ENCODE measurements at places on chromosomes 3 and 15. TPM values are rescaled to one million over a fixed set of nuclear protein-coding genes. Genes with fewer than 3 reads are reported as not detected.

- no peak for DNase-seq
Measured at GRCh38 chr15:69819371-69819770, 278.3 kb downstream of the TLE3 start.

DNA sequence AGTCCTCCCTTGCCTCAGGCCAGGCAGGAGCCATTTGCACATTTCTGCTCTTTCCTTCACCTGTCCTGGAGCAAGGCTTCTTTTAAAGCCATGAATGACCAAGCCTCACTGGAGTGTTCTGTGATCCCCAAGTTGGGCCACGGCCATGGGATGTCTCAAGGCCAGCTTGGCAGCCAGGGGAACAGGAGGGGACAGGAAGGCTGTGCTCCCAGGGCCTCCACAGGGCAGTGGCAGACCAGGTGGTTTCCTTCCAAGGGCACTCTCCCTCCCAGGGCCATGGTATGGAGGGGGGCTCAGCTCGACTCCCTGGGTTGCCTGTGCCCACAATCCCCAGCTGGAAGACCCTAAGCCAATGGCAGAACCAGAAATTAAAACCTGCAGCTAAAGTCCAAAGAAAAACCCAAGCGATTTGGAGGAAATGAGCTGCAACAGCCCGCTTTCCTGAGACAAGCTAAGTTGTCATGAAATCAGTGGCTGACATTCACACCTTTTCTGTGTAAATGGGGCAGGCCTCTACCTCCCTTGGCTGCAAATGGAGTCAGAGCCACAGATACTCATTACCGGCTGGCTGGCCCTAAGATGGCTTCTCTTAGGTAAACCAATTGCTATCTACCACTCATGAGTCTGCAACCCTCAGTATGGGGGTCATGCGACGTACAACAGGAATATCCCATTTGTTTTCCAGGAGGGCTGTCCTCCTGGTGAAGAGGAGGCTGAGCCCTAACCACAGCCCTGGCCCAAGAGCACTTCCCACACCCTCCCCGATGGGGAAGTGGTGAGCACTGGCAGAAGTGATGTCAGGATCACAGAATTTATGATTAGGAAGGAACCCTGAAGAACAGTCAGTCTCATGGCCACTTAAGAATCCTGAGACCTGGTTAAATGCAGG, 83.3 kb downstream of the SNRK start:
- DNase-seq: no peak

DNA sequence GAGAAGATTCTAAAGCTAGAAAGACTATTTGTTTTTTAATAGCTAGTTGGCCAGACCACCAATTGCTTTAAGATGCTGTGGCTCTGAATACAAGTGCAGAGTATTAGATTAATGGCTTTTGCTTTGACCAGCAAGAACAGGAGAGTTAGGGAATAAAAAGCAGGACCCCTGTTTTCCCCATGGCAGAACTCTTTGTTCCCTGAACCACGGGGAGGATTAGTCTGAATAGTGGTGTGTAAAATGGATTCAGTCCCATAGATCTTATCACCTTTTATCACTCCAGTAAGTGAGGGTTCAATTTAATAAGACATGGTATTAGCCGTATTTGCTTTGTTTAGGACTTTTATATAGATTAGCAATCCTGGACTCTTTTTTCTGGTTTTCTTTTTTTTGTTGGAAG, 562.6 kb upstream of the DPPA4 start:
- DNase-seq: no peak

DNA sequence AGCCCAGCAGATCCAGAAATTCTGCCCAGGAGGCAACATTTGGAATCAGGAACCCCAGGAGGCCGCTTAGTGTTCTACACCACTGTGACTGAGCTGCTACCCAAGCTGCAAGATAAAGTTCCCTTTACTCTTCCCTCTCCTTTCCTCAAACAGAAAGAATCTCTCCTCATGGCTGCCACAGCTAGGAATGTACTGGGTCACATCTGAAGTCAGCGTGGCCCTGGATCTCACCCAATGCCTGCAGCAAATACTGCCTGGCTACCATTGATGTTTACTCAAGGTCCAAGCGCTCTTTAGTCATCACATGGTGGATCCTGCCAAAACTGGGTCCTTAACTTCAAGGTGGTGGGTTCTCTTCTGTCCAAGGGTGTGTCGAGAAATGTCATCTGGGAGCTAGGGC, 382.7 kb downstream of the EPHA6 start:
- DNase-seq: no peak

- no peak for DNase-seq
Measured at GRCh38 chr15:74783808-74784175, 1.9 kb downstream of the CSK start.

DNA sequence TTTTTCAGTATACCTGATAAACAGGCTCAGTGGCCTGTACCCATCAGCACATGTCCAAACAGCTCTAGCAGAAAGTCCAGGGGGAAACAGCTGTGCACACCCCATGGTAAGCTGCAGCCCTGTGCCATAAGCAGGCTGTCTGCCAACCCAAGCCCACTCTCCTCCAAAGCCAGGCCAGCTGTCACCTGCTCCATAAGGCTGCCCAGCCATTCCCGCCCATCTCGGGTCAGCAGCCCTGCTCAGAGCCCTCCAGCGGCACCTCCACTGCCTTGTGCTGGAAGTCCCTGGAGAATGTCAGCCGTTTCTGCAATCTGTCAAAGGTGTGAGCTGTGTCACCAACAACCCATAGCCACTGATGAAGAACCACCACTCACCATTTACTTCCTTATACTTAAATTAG, 82.0 kb downstream of the NTRK3 start:
- DNase-seq: no peak

DNA sequence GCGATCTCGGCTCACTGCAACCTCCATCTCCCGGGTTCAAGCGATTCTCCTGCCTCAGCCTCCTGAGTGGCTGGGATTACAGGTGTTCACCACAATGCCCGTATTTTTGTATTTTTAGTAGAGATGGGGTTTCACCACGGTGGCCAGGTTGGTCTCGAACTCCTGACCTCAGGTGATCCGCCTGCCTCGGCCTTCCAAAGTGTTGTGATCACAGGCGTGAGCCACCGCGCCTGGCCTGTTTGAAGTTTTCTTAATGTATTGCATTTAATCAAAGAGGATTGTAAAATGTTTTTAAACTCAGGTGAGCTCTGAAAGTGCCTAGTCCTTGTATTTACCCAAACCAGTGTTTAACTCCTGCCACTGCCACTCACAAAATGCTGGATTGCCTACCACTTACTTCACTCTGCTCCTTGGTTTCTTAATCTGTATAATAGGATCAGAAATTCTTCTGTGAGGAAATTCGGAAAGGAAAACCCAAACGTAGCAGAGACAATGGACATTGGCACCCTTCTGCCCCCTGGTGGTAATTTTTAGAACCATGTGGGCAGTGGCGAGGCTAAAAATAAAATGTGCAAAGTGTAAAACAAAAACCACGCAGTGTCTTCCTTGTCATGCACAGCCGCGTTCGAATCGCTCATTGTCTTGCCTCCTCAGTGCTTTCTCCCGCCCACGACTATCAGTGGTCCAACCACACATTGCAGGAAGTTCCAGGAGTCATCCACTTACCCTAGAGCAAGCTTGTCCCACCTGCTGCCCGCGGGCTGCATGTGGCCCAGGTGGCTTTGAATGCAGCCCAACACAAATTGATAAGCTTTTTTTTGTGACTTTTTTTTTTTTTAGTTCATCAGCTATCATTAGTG, 27.3 kb downstream of the CEP19 start:
- peak; percentile 67 for DNase-seq

- no peak for DNase-seq
Measured at GRCh38 chr3:17009826-17010225, 125.1 kb downstream of the PLCL2 start.

GRCh38 chr3:4748701-4749378, 230.4 kb upstream of the BHLHE40 start:
- no peak for DNase-seq

DNA sequence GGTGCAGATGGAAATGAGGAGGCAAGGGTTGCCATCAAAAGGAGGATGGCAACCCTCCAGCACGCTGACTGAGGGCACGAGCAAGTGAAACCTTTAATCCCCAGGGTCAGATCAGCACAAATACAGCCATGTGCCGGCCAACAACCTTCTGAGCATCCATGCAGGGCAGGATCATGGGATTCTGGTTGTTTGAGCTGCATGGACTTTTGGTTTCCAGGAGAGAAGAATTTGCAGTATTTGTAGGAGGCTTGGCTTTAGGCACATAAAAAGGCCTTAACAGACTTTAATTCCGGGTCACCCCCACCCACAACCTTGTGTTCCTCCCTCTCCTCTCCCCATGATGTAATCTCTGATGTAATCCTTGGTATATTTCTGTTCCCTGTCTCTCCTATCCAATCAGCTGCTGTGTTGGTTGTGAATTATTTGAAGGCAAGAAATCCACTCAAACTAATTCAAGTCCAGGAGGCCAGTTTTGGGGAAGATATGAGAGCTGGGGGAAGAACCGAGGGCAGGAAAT, 254.3 kb downstream of the SHQ1 start:
- DNase-seq: no peak

DNA sequence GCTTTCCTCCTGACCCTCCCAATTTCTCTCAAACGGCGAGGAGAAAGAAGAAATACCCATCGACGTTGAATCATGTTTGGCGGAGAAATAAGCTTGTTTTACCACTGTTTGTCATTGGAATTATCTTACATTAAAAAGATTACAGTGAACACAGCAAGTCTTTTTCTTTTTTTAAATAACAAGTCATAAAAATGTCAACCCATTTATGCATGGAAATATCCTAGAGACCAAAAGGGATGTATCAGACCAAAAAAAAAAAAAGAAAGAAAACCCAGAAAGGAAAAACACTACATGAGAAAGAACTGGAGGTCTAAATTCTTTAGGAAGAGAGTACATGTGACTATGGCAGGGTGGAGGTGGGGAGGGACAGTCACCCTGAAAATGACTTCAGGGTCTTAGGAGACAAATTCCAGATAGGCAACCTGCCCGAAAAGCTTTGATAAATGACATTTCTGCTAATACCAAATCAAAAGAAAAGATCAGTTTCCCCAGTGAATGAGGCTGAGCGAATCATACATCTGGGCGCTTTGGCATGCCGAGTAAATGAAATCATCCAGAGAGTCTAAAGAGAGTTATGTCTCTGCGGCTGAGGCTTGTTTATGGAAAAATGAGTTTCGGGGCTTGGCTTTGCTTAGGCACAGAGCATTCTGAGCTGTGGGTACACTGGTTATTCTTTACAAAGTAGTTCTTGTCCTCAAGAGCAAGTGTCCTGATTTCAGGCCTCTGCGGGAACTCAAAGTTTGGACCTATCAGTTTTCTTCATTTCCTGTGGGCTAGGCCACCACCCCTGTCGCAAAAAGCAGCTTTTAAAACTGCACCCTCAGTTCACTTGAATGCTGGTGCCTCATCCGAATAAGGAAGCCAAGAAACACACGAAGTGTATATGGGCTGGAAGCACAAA, 110.1 kb upstream of the TGFBR2 start:
- DNase-seq: peak; percentile 72

NDN gene
- total RNA-seq: not detected

GAP43 gene
- total RNA-seq: 0.71 TPM

All from M059J (cell line).